Activated CD4-positive, alpha-beta T cell treated with anti-CD3 and anti-CD28 coated beads, Interleukin-2, amount 10 ng/mL, durations not matched to agents 24 days and 14 days (primary cell): ENCODE measurements at places on chromosomes 4 and X. TPM values are rescaled to one million over a fixed set of nuclear protein-coding genes. Genes with fewer than 3 reads are reported as not detected.

The CCNA2 gene
- 72.0 and 73.4 TPM in 2 replicates for total RNA-seq

GRCh38 chr4:52366621-52367020 is 292.5 kb downstream of the USP46 start:
- no peak for DNase-seq

GRCh38 chr4:169260217-169260866 is 10.4 kb downstream of the SH3RF1 start:
- DNase-seq = no peak

DNA sequence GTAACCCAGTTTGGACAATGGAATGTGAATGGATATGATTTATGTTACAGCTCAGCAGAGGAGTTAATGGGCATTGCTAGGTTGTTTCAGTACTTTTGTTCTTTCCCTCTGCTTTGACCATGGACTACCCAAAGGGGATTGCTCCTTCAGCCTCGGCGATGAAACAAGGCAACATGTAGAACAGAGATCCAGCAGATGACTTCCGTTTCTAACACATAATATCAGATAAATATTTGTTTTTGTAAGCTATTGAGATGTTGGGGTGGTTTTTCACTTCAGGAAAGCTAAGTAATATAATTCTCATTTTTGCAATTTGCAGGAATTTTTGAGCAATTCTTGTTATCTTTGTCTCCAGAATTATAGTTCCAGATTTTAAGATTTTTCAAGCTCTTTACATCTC is 934.6 kb upstream of the GRID2 start:
- DNase-seq = no peak

- peak; percentile 80 for DNase-seq
Observed at GRCh38 chrX:136768469-136769084, 12.2 kb downstream of the ARHGEF6 start.

- peak; percentile 62 for DNase-seq
Observed at GRCh38 chrX:56382278-56382677, 150.1 kb downstream of the KLF8 start.

DNA sequence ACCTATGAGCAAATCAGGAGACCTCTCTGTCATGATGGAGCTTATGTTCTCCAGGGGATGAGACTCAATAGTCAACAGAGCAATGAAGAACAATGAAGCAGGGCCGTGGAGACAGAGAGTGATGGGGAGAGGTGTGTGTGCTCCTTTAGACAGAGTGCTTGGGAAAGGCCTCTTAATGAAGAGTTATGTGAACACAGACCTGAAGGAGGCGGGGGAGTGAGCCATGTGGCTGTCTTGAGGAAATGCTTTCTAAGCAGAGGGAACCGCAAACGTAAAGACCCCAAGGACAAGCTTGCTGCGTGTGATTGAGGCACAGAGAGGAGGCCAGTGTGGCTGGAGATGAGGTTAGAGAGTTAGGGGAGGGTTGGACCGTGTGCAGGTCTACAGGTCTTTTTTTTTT is 53.1 kb downstream of the CHRNA9 start:
- DNase-seq = no peak
